NCI-H2029 treated with DMSO at 0.1 percent for 48 hours (cell line): ENCODE measurements at places on chromosomes 1 and 21.

GRCh38 chr1:229339520-229339919 is 3.3 kb downstream of the CCSAP start:
- no peak for DNase-seq

DNA sequence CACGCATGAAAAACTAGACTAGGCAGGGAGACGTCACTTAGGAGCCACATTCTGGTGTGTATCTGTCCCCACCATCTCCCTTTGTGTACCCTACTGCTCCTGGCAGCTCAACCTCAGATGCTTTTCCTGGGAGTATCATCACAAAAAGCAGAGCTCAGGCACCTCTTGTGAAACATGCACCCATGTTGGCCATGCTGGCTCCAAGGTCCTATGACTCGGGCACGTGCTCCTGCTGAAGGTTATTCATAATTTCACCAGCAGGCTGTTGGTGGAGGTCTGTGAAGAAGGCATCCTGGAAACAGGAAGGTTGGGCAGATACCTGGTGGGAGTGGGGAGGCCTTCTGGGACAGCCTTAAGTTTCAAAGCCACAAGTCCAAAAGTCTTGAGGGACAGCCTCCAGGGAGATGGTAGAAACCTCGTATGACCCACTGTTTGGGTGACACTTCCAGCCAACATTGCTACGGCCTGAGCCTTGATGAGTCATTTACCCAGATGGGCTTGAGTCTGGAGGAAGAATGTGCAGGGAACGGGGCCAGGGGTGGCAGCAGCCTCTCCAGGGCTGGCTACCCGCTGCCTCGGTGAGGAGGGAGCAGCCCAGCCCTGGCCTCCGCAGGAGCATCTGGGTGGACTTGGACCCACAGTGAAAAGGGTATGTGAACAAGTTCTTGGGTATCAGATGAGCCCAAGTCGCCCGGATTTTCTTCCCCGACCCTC is 75.8 kb downstream of the PGBD5 start:
- DNase-seq = no peak

DNA sequence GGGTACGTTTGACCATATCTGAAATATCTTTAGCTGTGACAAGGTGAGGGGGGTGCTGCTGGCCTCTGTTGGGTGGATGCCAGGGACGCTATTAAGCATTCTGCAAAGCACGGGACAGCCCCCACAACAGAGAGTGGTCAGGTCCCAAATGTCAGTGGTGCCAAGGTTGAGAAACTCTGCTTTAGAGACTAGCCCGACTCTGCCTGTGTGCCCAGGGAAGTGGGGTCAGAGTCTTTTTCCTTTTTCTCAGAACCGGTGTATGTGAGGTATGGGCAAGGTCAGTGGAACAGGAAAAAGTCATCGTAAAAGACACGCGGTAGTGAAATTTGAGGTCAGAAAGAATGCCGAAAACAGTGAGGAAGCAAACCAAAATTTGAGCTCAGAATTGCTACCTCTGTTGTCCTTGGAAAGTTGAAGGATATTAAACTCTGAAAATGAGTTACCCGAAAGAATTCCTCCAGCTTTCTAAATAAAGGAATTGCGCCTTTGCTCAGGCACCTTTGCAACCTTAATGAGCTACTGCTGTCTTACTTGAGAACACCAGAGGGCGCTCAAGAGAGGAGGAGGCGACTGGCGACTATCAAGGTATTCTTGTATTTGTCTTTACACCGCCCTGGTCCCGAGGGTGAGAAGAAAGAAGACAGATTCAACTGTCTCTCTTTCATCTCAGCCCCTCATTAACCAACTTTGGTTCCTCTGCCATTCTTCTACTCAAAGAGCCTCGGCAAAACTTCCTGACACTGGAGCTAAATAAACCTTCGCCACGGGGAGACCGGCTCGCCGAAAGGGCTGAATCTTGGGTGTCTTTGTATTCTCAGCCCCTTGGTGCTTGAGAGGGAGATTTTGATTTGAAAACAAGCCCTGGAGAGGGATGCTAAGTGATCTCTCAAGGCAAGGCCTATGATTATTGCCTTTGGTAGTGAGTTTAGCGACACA is 85.4 kb upstream of the OLIG2 start:
- DNase-seq = peak; percentile 31

- DNase-seq = no peak
Measured at GRCh38 chr1:115753361-115753760, 15.2 kb downstream of the CASQ2 start.

DNA sequence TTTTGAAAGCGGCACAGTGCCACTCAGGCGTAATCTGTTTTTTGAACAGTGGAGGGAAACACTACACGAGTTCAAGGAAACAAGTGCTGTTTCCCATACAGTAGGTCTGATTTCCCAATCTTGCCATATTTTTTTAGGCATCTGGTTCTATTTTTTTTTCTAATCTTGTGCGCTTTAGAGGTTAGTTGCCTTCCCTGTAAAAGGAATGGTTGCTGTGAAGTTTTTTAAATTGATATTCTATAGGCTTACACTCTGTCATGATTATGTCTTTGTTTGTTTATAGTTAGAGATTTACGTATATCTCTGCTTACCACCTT is 1.2 kb downstream of the NASP start:
- DNase-seq = no peak
